ENCODE measurements at places on chromosomes 3 and 15.

- no peak for DNase-seq
Observed at GRCh38 chr3:31262201-31262600, 270.5 kb upstream of the STT3B start.

GRCh38 chr3:62375655-62376453 lies 2.5 kb upstream of the FEZF2 start:
- no peak for DNase-seq

DNA sequence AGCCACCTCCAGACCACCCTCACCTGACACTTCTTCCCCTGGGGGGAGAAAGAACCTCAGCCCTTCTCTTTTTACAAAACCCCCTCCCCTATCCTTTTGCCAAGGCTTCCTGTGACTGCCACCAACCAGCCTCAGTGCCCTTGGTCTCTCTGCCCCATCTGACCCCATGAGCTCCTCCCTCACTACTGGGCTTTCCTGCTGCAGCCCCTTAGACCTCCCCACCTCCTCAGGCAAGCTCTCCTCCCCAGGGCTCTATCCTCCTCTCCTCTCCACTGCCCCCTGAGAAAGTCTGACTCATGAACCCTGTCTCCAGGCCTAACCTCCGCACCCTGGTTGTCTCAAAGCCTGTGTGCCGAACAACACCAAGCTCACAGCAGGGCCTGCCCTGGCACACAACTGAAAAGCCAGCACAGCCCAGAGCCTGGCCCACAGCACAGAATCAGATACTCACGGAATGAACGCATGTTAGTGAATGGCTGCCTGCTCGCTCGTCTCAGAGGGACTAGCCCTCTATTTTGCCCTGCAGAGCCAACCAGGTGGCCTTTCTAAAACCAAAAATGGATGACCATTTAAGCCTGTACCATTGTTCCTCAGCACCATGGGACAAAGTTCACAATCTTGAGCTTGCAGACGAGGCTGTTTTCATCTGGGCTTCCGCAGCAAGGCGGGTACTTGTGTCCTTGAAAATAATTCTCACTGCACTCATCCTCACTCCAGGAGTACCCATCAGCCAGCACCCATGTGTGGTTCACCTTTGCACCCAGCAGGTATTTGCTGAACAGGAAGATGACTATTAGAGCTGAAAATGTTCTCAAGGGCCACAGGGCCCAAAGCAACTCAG lies 1.7 kb downstream of the CHDH start:
- DNase-seq: no peak

- no peak for DNase-seq
Observed at GRCh38 chr3:153866901-153867300, 254.3 kb upstream of the ARHGEF26 start.

DNA sequence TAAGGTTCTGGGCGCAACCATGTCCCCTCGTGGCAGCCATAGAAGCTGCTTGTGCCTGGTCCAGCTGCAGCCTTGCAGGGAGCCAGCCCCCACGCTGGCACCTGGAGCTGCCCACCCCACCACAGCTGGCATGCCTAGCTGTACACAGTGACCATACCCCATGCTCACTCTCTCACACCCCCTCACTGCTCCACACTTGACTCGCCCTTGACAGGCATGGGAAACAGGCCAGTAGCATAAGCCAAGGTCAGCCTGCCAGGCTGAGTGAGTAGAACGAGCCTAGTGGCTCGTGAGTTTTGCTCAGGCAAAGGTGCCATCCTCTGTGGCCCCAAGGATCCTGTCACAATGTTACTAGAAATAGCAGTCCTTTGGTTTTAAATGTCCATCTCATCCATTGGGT lies 52.7 kb upstream of the CADM2 start:
- DNase-seq: no peak

GRCh38 chr3:51712511-51712931 lies 5.7 kb downstream of the GRM2 start:
- no peak for DNase-seq

- DNase-seq: no peak
Observed at GRCh38 chr3:21795152-21795837, 44.3 kb upstream of the ZNF385D start.

- no peak for DNase-seq
Observed at GRCh38 chr3:32469151-32469874, 33.3 kb downstream of the CMTM6 start.

- no peak for DNase-seq
Observed at GRCh38 chr3:15795651-15796308, 2.0 kb downstream of the ANKRD28 start.

DNA sequence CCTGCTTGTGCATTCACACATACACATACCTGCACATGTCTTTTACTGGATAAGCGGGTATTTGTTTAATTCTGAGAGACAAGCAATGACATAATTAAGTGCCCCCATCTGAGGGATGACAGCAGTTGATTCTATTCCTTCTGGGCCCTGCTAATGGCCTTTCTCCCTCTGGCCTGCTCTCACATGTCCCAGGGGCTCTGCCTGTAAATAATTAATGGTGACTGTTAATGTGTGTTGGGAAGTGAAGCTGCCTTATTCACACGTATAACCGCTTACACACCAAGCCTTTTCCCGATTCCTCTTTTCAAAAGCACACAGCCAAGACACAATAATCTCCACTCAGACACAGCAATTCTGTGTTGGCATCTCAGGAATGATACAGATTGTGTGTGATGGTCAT lies 47.8 kb downstream of the LRRK1 start:
- DNase-seq: no peak

- DNase-seq: no peak
Observed at GRCh38 chr3:156543043-156543555, 11.8 kb downstream of the SSR3 start.

DNA sequence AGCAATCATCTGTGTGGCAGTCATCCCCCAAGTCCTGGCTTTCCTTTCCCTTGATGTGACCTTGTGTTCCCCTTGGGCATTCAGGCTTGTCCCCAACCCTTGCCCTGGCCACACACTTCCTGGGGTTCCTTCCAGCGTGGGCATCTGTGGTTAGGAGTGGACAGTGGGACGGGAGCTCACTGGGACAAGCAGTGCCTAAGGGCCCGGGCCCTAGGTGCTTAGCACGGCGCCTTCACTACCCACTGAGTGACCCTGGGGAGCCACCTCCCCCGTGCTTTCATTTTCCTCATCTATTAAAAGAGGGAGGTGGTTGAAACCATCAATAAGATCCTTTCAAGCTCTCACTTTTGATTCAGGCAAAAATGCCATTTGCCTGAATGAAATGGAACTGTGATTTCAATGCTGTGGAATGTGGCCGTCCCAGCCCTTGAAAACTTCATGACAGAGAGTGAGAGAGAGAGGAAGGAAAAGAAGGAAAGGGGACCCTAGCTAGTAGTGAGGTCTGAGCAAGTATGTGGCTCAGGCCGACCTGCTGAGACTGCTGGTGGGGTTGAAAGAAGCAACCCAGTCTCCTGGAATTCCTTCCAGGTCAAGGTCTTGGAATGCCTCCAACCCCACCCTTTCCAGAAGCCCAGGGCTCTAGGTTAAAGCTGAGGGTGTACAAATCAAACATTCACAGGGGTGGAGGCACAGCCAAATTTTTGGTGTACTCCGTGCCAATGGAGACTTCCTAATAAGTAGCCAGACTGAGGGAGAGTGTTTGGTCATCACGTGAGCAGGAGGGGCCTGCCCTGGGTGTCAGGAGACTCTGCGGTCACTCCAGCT lies 302.9 kb downstream of the TLE3 start:
- DNase-seq: no peak

DNA sequence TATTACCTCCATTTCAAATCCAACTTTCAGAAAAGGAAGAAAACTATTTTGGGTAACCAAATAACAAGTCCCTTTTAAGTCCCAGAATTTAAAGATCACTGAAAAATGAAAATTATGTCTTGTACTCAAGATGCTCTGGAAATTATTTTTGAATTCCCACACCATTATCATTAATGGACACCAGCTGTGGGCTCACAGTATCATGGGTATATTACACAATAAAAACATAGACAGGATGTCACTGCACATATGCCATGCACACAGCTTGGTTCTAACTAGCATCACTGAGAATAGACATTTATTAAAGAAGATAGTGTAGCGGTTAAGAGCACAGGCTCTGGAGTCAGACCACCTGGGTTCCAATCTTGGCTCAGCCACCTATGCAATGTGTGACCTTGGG lies 130.4 kb downstream of the FRMD5 start:
- DNase-seq: no peak

DNA sequence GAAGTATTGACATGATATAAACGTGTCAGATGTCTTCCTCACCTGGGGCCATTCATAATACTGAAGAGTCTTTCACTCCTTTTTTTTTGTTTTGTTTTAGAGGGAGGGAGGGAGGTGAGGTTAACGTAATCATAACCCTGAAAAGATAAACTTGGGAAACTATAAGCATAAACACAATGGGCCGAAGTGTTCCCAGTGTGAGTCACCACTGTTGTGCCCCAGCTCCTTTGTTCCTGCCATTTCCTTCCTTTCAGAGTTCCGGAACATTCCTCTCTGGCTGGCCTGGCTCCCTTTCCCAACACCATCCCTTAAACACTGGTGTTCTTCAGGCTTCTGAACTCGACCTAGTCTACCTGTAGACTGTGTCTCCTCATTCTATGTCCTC lies 18.6 kb downstream of the PLD1 start:
- DNase-seq: no peak

GRCh38 chr3:120488296-120488695 lies 37.5 kb upstream of the FSTL1 start:
- DNase-seq: no peak

- DNase-seq: no peak
Observed at GRCh38 chr15:87743562-87743961, 513.0 kb downstream of the NTRK3 start.
